ENCODE measurements at places on chromosomes 7 and 10. TPM values are rescaled to one million over a fixed set of nuclear protein-coding genes. Genes with fewer than 3 reads are reported as not detected.

GRCh38 chr7:29612596-29612995 is 49.0 kb downstream of the PRR15 start:
- DNase-seq, result no peak

DNA sequence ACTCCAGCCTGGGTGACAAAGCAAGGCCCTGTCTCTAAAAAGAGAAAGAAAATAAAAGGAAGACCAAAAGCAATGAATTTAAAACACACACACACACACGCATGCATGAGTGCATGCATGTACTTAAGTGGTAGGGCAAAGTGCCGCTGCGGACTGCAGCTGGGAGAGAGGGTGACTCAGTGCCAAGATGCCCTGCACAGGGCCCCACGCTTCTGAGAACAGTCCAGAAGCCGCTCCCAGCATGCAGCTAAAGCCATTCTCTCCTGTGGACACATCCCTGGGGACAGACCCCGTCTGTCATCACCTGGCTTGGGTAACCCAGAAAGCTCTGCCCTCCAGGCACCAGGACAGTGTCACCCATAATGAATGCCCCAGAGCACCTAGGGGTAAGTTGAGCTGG is 61.0 kb upstream of the MYL10 start:
- DNase-seq, result peak; percentile 51

The ASB10 gene
- total RNA-seq, result 42.6 TPM

The MYOZ1 gene
- total RNA-seq, result 0.38 TPM

The GSTO2 gene
- 1.0 TPM for total RNA-seq

Data from Right ventricle myocardium superior (tissue), 1 donor.